RPMI7951 (cell line): ENCODE measurements at places on chromosomes 11 and 22.
A peak's percentile ranks its signal among the peaks of the same experiment; 100 is the strongest.

- no peak for DNase-seq
These were observed 1041.1 kb downstream of the JRKL start for GRCh38 chr11:97430877-97431276.

DNA sequence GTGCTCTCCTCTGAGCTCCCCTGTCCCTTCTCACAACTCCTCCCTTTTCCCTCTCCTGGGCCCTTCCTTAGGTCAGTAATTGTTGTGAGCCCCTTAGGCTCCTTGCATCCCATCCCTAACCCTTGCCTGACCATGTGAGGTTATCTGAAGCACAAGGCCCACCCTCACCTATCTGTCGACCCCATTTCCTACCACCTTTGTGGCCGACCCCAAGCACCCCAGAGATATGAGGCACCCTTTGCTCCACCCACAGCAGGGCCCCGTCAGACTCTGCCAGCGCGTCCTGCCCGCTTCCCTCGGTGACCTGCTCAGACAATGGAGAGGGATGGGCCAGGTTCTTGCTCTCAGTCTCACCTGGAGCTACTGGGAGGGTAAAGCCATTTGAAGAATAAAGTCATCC, 1.3 kb downstream of the GNG3 start:
- DNase-seq: no peak

GRCh38 chr11:113173126-113173525, 141.3 kb upstream of the TTC12 start:
- no peak for DNase-seq

DNA sequence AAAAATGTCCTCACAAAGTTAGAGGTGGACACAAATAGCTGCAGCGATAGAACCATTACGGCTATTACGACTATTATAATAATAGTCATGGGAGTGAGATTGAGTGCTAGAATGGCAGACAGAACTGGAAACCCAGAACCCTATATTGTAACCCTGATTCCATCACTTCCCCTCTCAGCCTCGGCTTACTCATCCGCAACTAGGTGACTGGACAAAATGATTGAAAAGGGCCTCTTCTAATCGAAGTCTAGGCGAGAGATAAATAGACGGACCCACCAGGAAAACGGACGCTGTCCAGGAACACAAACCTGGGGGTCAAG, 629 bp downstream of the PSMA1 start:
- peak; percentile 7 for DNase-seq

DNA sequence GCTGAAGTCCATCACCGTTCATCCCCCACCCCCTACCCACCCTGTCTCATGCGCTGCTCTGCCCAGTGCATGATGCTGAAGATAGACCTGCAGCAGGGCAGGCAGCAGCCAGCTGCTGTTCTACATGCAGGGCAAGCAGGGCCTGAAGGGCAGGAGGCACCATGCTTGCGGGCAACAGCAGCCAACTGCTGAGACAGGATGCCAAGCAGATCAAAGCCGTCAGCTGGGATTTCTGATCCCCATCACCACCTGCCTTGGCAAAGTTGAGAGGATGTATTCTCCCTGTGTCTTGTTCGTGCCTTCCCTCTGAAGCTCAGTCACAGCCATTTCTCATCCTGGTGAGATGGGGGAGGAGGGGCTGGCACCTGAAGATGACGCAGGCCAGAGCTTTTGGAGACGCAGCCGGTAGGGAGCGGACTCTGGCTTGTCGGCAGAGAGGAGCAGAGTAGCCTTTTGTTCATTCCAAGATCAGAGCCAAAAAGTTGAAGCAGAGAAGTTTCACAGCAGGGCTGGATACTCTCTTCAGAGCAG, 227.0 kb downstream of the GRIK4 start:
- DNase-seq: no peak

- no peak for DNase-seq
These were observed 42.9 kb upstream of the DDI1 start for GRCh38 chr11:103993507-103993906.

- no peak for DNase-seq
These were observed 26.2 kb downstream of the OR2AG2 start for GRCh38 chr11:6745465-6746015.

DNA sequence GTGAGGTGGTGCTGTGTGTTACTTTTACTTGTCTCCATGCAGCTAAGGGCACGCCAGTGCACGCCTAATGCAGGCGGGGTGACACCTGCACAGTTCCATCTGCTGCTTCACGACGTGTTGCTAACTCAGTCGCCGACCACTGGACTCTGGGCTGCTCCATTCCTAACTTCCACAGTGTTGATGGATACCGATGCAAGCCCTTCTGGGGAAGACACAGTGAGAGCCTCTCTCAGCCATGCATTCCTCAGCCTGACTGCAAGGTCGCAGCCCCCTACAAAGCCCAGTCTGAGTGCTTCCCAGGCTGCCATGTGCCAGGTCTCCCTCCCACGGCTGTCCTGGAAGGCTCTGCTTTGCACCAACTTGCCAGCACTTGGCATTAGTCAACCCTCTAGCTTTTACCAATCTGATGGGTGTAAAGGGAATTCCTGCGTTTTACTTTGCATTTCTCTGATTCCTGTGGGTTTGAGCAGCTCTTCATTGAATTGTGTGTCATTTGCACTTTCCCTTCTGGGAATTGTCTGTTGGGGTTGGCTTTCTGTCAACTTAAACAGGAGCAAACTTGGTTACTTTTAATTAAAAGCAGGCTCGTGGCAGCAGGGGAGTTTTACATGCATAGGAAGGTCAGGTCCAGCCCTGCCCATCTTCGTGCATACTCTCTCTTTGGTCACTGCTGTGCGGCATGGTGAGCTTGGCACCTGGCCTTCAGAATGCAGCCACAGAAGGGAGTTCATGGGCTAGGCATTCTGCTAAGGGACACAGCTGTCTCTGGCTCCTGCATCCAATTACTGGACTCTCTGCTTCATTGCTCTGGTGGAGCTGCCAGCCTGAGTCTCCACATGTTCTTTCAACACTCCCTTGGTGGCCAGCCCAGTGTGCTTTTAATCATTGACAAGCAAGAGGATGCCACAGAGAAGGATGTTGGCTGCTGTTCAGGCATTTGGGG, 34.6 kb upstream of the SHANK2 start:
- peak; percentile 97 for DNase-seq
